Cortex of kidney (tissue), 1 donor: ENCODE measurements at places on chromosomes 4 and X.

- no peak for DNase-seq
Observed at GRCh38 chr4:68569466-68570121, 6.5 kb downstream of the UGT2B17 start.

DNA sequence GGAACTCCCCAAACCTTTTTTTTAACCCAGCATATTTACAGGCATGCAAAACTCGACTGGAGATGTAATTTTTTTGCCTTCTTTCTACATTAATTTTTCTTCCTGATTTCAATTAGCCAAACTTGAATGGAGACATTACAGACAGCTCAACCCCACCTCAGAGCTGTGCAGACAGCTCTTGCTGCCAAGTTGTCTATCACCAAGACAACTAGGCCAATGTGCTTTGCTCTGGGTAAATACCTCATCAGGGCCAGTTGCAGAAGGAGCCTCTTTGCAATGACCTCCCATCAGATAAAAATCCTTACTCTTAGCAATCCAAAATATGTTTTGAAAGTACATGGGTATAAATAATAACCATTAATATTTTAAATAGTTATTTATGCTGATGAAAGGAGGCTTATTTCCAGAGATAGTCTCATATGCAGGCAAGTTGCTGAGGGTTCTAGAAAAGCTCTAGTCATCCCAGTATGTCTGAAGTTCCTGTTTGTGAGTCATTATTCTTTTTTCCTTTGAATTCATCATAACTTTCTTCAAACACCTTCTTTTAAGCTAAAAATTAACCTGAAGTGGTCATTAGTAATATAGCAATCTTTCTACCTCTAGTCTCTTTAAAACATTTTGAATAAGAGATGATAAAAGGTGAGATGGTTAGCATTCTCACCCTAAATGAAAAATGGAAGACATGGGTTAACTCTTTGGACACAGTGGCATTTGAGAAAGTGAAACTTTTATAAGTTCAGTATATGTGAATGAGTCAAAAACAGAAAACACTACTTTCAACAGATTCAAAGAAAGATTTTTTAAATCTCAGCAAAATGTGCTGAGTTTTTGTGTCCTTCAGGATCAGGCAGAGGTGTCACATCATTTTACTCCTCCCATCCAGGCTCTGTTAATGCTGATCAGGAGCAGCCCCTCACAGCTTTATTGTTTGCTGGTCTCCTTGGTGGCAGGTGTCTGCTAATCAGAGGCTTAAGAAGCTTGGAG, 475.5 kb upstream of the FGF16 start:
- no peak for DNase-seq

DNA sequence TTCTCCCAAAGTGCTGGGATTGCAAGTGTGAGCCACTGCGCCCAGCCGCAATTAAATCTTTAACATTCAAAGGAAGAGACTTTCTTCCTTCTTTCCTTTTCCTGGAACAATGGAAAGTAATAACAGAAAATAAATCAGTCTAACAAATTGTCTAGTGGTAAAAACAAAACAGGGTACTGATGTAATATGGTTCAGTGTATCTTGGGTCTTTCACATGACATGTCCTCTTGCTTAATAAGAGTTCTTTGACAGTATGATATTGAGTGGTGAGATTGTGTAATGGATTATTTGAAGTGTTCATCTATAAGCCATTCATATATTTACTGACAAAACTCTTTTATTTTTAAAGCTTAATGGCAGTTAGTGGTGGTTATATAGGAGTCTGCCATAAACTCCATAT, 256.6 kb downstream of the SPRY1 start:
- DNase-seq, result no peak

DNA sequence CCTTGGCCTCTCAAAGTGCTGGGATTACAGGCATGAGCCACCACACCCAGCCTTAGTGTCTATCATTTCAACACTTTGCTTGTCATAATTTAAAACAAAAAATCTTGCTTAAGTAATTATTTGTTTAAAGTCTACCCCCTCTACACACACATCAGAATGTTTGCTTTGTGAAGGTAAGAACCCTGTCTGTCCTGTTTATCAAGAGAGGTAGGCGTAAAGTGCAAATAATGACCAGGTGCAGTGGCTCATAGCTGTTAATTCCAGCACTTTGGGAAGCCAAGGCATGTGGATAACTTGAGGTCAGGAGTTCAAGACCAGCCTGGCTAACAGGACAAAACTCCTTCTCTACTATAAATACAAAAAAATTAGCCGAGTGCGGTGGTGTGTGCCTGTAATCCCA, 326.7 kb upstream of the CLNK start:
- DNase-seq, result no peak

DNA sequence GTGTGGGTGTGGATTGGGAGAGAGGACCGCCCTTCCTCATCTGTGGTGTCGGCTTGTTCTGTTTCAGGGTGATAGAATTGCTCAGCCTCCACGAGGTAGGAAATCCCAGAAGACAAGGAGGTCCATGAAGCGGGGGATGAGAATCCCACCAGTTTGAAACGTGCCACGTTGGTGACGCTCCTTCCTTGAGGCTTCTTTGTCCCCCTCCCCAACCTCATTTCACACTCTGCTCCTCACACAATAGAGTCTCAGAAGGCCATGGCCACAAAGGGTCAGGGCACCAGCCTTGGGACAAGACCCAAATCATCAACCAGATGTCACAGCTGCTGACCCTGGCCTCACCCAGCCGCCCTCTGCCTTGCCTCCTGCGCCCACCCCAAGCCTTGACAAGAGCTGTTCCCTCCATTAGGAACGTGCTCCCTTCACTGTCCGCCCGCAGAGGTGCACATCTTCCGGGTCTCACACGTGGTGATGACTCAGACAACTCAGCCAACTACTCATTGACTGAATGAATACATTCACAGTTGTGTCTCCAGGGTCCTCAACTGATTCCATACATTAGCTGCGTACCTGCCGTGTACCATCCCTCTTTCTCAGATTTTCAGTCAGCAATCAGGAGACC, 18.3 kb downstream of the BLOC1S4 start:
- DNase-seq, result no peak

DNA sequence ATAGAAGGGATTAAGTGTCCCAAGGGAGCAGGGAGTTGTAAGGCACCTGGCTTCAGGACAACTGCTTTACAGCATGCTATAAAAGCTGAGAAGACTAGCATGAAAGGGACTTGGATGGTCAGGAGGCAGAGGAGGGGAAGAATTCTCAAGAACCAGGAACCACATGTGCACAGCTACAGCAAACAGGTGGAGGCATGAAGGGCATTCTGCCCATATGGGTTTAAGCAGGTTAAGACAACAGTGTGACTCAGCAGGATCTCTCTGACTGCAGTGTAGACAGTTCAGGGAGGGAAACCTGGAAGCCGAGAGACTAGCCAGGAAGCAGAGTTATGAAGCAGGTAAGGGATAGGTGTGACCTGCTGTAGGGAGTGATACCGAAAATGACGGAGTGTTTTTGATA, 117.0 kb downstream of the DHRSX start:
- DNase-seq, result no peak

- no peak for DNase-seq
Observed at GRCh38 chr4:182604161-182604622, 313.0 kb downstream of the DCTD start.

GRCh38 chr4:2570551-2571222, 34.2 kb downstream of the FAM193A start:
- DNase-seq, result no peak

- no peak for DNase-seq
Observed at GRCh38 chrX:81261576-81261975, 59.7 kb downstream of the SH3BGRL start.
